ENCODE measurements at places on chromosomes 5 and 9. TPM values are rescaled to one million over a fixed set of nuclear protein-coding genes. Genes with fewer than 3 reads are reported as not detected.

DNA sequence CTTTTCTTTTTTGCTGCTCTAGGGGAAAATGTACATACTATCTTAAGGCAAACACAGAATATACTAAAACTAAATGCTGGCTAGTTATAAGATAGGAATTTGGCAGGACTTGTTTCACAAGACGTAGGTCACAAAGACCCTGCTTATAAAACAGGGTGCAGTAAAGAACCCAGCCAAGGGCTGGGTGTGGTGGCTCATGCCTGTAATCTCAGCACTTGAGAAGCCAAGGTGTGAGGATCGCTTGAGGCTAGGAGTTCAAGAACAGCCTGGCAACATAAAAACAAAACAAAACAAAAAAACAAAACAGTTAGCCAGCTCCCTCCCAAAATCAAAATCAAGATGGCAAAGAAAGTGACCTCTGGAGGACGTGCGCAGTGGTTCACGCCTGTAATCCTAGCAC, 49.5 kb upstream of the DENND4C start:
- DNase-seq: no peak

The CDH9 gene
- total RNA-seq: 0.79 TPM

- DNase-seq: no peak
Measured at GRCh38 chr5:172046593-172046992, 40.2 kb upstream of the FBXW11 start.

- DNase-seq: no peak
Measured at GRCh38 chr9:136436055-136436634, 3.5 kb downstream of the INPP5E start.

The GPR151 gene
- total RNA-seq: not detected

DNA sequence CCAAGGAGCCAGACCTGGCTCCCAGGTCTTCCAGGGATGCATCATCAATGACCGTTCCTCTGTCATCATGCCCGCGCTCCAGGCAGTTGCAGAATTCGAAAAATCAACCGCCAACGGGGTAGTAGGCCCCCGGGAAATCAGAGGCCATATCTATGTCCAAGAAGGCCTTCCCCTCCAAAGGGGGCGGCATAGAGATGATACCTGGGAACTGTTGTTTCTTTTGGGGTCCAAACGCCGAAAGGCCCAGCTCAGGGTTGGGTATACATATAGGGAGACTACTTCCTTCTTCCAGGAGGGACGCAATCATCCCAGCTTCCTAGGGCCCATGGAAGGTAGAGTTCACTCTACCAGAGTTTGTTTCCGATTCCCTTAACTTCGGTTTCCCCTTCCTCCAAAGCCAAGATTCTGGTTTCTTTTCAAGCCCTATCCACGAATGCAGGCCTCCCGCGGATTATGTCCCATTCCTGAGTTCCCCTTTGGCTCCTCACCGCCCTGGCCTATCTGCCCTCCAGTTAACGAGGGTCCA, 754 bp downstream of the DCAF12 start:
- DNase-seq: peak; percentile 29

DNA sequence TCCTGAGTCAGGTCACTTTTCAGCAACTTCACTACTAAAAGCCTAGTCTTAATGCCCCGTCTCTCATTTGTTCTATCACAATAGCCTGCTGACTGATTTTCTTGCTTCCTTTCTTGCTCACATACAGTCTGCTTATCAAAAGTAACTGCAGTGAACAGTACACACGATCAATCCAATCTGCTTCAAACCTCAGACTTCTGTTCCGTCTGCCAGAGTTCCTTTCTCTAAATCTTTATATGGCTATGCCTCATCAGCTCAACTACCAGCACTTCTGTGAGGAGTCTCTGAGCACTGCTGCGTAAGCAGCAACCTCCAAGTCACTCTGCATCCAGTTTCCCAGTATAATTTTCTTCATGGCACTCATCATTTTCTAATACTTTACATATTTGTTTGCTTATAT, 34.8 kb upstream of the PUM3 start:
- no peak for DNase-seq

The PLPPR1 gene
- total RNA-seq: 1.8 TPM

The PCDHA11 gene
- 6.6 TPM for total RNA-seq

- DNase-seq: no peak
Measured at GRCh38 chr5:56516035-56516434, 282.9 kb upstream of the ANKRD55 start.

GRCh38 chr5:134273642-134274395, 47.9 kb upstream of the PPP2CA start:
- DNase-seq: no peak

- DNase-seq: no peak
Measured at GRCh38 chr5:39301406-39301805, 62.9 kb downstream of the C9 start.

GRCh38 chr9:104227108-104227507, 133.0 kb downstream of the SMC2 start:
- DNase-seq: no peak

GRCh38 chr5:132761321-132762240, 14.4 kb downstream of the CCNI2 start:
- peak; percentile 20 for DNase-seq

GRCh38 chr5:105230516-105231157, 1668.0 kb upstream of the NUDT12 start:
- DNase-seq: no peak

- DNase-seq: no peak
Measured at GRCh38 chr5:170405817-170406216, 16.6 kb upstream of the KCNMB1 start.

GRCh38 chr9:79469164-79469563, 102.6 kb upstream of the TLE4 start:
- DNase-seq: no peak

DNA sequence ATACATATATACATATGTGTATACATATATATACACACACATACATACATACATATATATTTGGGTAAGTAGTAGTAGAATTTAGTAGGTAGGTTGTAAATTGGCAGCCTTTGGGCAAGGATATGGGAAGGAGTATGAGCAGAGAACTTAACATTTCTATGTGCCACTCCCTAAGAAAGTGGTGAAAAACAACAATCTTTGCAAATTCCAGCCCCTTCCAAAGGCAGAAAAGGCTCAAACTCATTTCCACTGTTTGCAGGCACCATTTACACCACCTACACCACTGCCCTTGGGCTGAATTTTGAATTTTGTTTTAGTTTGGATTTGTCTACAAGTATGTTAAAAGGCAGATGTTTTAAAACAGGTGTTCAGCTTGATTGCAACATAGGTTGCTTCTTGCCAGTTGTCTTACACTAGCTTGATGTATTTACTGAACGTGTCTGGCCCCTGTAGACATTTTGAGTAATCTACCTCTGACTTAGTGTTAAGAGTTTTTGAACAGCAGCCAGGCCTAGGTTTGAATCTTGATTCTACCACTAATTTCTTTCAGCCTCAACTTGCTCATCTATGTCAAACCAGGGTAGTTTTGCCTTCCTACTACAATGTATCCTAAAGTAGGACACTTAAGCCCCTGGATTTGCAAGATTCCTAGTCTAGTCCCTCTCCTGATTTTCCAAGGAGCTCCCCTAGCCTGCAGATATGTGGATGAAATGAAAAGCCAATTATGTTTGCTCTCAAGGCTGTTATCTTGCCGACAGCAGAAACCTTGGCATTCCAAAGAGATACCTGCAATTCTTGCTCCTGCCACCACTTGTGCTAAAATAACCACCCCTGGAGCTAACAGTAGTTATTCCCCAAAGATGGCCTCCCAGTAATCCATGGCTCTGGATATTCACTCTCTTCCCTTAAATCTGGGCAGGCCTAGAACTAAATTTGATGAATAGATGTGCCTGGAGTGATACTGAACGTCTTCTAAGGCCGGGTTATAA, 156.2 kb upstream of the SLC44A1 start:
- DNase-seq: no peak
